ENCODE measurements at places on chromosomes 5 and 9.
A peak's percentile ranks its signal among the peaks of the same experiment; 100 is the strongest.

DNA sequence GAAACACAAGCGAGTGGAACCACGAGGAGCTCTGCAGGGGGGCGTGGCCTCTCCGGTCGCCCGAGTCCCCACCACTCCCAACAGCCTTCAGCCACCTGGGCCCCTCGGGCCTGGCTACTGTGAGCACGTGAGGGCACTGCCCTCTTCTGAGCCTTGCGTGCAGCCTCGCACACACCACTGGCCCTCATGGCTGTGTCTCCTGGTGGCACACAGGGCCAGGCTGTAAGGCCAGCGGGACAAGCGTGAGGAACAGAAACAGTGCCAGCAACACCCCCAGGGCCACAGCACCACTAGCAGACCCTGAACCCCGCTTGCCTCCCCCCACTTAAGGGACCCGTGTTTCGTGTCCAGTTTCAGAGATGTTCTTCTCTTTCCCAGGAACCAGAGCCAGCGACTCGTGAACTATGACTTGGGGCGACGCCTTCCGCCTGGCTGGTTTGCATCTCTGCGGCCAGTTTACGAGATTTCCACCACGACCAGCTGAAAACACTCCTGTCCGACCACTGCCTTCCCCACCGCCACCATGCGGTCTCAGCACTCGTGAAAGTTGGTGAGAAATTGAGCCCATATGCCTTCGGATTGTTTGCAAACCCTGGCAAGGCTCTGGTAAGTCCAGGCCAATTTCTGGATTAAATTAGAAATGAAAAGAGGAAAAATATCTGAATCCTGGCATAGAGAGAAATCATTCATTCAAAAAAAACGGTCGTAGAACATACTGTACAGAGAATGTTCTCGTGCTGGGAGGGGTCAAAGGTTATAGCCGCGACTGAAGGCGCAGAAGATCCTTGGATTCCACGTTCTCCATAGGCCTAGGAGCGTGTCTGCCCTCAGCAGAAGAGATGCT lies 135.6 kb downstream of the ZNF354C start:
- no peak for DNase-seq

DNA sequence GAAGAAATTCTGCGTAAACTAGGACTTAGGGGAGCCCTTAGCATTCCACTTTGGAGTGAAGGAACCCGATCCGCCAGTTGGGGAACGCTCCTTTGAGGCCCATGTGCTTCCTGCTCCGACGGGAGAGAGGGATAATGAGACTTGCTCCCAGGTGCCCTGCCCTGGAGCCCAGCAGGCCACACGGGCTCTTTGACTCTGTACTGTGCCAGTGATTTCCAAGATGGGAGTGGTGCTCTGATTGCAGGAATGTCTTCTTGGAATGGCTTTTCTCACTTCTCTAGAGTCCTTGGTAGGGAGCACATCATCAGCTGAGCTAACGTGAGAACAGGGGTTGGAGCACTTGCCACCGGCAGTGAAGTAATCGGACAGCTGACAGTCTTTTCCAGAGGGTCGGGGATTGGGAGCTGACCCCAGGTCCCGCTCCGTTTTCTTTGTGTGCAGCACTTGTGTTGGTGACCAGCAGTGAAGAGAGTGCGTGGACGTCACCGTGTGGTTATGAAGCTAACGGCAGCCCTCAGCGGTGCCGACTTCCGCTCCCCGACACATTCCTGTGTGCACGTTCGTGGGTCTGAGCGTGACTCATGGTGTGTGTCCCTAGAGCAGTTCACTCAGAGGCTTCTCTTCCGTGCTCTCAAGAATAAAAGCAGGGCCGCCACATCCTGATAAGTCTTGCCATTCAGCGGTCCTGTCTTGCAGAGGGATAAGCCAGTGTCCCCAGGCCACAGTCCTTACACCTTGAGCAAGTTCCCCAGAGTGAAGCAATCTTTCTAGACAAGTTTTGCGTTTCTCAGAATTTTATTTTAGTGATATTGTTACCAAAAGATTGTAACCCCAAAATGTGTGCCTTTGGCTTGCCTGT lies 25.6 kb downstream of the ABL1 start:
- DNase-seq = no peak

GRCh38 chr9:1044643-1045042 lies 5.5 kb upstream of the DMRT2 start:
- DNase-seq = no peak

GRCh38 chr9:133074111-133074651 lies 12.4 kb downstream of the CEL start:
- no peak for DNase-seq

DNA sequence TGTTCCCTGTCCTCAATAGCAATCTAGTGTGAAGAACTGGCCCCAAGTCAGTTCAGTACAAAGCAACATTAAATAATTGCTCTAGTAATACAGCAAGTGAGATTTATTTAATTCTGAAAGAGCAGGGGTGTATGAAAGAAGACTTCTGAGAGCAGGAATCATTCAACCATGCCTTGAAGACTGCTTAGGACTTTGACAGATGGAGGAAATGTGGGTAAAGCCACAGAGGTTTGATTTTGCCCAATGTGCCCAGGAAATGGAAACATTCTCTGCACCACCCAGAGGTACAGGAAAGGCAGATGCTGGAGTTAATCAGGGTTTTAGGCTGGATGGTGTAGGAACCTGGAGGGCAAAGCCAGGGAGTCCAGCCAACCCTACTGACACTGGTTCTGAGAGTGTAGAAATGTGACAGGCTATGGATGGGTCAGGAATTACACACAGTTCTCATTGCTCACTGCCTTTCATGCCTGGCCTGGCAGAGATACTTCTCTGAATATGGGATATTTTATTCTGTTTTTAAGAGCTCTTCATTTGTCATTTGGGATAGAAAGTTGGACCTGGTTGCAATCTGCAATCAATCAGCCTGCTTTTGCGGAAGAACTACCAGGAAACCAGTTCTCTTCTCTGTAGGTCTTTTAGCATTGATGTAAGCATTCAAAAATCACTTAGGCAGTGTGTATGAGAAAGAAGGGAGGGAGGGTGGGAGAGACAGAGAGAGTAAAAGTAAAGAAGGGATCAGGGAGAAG lies 88.3 kb downstream of the BRINP1 start:
- no peak for DNase-seq

DNA sequence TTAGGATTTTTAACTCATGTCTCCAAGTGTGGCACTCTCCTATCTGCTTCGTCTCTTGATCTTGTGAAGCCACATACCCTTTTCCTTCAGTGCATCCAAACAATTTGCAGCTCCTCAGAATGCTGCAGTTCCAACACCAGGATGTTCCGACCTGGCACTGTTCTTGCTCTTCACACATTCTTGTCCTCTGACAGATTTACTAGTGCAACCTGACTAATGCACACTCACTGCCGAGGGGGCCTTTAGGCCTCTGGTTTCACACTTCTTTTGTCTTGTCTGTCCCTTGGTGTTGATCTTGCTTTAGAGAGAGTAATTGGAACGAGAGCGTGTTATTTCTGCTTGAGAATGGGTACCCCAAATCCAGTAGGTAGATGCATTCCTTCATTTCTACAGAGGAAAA lies 15.0 kb downstream of the ARHGAP26 start:
- DNase-seq = no peak

DNA sequence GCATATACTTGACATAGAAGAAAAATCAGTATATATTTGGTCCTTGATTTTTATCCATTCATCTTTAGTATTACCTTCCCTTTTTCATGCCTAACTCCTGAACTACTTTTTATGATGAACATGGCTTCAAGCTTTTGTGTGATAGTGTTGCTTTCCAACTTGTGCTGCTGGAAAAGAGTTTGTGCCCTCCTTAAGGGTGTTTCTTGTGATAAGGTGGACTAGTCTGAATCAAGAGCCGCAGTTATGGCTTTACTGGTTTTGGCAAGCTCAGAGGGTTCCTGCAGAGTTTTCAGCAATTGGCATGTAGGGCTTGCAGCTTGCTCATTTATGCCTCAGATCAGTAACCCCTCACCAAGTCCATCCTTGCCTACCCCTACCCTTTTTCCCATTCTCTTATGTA lies 20.5 kb downstream of the POLR3G start:
- no peak for DNase-seq

- no peak for DNase-seq
These were observed 61.2 kb upstream of the JAK2 start for GRCh38 chr9:4923580-4924544.

GRCh38 chr5:51159606-51160005 lies 223.6 kb upstream of the ISL1 start:
- DNase-seq = no peak

GRCh38 chr5:128965011-128965637 lies at the start of gene SLC27A6:
Gene SLC27A6 (plus strand): TSS chr5:128965488. CDS start chr5:128966138, 650 bp downstream.
- no peak for DNase-seq

DNA sequence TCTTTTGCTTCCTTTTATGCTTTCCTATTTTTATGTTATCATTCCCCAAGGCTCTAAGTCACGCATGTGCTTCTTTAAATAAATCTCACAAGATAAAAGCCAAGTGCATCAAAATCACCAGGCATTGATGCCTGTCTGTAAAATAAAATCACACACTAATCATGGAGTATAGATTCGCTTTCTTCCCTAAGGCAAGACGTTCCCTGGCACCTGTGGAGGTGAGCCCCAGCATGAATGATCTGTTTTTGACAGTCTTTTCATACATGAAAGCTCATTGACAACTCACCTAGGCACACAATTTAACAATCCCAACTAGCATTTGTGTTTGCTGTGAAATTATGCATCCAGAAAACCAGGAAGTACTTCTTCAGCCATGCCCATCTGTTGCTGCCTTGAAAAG lies 146.9 kb upstream of the DMAC1 start:
- no peak for DNase-seq

DNA sequence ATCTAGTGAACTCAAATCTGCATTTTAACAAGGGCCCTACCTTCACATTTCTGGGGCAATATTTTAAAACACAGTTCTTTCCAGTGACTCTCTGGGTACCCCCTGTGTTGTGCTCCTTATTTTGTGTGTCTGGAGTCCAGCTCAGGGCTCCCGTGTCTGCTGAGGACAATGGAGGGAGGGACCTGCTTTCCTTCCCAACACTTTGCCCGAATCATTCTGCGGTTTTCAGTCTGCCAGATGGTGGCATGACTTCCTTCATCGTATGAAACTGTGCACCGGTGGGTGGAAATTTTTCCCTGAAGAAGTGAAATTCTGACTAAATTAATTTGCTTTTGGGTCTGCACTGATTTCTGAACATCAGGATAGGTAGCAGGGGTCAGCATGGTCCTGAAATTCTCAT lies 153.6 kb upstream of the CD180 start:
- DNase-seq = peak; percentile 2

DNA sequence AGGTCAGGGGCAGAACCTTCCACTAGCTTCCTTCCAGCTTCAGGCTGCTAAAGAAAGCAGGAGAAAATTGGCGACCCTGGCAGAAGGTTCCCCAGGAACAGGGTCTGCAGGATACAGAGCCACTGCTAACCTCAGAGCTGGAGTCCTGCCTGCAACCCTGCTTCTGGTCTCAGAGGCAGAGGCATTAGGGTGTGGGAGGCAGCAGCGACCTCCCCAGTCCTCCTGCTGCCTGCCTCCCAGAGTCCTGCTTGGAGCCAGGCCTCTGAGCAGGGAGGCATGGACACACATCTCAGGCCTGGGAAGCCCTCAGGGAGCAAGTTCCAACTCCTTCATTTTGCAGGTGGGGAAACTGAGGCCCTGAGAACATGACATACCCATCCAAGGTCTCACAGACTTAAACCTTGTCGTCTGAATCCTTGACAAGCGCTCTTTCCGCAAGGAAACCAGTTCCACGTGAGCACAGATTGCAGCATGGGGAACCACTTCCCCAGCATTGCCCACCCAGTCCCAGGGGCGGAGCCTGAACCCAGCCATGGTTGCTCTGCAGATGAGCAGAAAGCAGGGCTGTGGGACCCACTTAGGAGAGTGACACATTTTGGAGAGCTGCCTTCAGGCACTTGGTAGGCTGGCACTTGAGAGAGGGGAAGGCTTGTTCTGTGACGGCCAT lies 28.2 kb upstream of the HAND1 start:
- DNase-seq = no peak

DNA sequence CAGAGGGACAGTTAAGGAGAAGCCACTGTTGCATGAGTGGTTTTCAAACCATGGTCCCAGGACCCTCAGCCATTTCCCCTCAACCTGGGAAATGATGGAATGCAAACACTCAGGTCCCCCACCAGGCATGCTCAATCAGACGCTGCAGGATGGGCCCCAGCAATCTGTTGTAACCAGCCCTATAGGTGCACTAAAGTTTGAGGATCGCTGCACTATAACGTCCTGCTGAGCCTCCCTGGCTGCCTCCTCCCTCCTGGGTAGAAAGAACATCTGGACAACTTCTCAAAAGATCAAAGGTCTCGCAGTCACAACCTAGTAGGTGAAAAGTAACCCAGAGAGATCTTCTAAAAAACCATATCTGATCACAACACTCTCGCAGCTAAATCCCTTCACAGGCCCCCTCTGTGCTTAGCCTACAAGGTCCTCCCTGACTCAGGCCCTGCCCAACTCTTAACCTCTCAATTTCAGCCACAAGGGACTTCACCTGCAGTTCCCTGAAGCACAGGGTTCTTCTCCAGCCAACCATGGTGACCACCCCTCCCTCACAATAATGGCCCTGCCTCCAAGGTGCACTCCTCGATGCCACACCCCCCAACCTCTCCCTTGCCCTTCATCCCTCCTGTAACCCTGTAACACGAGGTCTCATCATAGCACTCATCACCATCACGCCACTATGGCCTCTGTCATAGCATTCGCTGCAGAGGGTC lies 3.5 kb downstream of the SHB start:
- no peak for DNase-seq

GRCh38 chr9:108207561-108208165 lies 648.1 kb downstream of the ACTL7B start:
- no peak for DNase-seq

All from NCI-H524 treated with DMSO at 0.1 percent for 48 hours (cell line).